ENCODE measurements at places on chromosomes 16 and 17. TPM values are rescaled to one million over a fixed set of nuclear protein-coding genes. Genes with fewer than 3 reads are reported as not detected.

DNA sequence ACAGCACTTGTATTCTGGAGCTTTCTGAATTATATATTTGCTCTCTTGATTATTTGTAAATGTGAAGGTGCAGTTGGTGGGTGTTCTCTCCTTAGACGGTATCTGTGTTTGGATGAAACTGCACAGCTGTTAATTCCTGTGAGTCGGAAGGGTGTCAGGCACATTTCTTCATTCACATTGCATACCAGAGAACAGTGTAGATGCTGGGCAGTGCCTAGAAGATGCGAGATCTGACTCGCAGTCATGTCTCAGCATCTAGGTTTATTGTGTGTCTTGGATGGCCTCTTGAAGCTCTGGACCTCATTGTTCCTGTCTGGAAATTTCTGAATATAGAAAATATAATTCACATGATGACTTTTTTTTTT, 61.2 kb downstream of the CLEC16A start:
- DNase-seq: no peak

- DNase-seq: peak; percentile 65
Measured at GRCh38 chr17:16329519-16330271, 23.6 kb downstream of the CENPV start.

GRCh38 chr17:10192972-10193371, 5.4 kb downstream of the GAS7 start:
- no peak for DNase-seq

DNA sequence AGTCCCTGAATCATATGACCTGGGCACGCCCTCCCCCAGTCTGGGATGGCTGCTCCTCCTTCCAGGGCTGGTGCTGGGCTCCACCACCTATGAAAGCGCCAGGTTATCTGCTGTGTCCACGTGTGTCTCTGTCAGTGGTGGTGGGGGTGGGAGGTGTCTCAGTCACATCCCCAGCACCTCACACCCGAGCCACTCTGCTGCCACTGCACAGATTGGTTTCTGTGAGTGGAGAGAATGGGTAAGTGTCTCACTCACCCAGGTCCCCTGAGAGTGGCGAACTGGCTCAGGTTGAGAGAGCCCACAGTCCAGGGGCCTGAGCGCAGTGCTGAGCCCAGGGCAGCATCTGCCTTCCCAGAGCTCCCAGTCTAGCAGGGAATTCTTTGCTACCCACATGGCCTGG, 79.0 kb downstream of the PLD6 start:
- no peak for DNase-seq

DNA sequence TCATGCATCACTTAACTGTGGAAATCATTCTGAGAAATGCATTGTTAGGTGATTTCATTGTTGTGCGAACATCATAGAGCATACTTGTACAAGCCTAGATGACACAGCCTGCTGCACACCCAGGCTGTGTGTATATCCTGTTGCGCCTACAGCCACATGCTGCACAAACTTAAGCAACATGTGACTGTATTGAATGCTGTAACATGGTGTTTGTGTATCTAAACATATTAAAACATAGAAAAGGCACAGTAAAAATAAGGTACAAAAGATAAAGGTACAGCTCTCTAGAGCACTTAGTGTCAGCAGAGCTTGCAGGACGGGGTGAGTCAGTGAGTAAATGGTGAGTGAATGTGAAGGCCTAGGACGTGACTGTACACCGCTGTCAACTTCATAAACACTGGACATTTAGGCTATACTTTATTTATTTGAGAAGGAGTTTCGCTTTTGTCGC, 11.9 kb downstream of the FOXK2 start:
- DNase-seq: no peak

DNA sequence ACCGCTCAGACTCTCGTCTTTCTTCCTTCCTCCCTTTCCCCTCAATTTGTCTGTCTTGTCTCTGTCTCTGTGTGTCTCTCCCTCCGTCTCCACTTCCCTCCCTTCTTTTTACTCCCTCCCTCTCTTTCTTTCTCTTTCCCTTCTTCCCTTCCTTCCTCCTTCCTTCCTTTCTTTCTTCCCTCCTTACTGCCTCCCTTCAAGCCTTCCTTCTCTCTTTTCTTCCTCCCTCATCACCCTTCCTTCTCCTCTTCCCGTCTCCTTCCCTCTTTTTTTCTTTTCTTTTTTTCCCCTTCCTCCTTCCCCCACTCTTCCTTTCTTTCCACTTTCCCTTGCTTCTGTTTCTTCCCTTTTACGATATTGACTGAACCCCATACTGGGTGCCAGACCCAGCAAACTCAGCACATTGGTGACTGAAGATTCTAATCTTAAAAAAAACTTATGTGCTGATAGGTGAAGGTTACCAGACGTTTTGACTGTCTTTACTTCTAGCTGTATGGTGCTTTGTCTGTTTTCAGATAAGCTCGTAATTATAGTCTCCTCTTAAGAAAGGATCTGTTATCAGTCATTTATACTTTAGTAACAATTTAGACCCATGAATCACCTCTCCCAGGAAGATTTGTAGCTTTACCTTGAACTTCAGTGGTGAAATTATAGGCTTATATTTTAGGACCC, 481 bp upstream of the BRD7 start:
- no peak for DNase-seq

DNA sequence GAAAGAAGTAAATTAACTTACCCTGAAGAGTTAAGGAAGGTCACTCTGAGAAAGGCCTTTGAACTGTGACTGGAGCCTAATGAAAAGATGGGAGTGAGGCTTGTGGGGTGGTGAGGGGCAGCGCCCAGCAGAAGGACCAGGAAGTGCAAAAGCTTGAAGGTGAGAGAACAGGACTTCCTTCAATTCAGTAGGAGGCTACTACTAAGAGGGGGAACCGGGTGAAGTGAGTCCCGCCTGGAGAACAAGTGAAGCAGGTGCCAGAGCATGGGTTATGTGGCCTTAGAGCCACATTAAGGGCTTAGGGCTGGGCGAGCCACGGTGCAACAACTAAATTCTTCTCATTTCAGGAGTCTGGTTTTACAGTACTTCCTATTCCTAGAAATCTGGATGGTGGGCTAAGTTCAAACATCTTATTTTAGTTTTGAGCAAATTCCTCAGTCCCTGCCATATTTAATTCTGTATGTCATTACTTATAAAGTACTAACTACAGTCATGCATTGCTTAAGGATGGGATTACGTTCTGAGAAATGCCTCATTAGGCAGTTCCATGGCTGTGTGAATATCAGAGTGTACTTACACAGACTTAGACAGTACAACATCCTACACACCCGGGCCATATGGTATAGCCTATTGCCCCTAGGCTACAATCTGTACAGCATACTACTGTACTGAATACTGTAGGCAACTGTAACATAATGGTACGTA, 5.1 kb downstream of the CFAP20 start:
- no peak for DNase-seq

GRCh38 chr16:30649725-30650368, 913 bp upstream of the PRR14 start:
- DNase-seq: no peak

DNA sequence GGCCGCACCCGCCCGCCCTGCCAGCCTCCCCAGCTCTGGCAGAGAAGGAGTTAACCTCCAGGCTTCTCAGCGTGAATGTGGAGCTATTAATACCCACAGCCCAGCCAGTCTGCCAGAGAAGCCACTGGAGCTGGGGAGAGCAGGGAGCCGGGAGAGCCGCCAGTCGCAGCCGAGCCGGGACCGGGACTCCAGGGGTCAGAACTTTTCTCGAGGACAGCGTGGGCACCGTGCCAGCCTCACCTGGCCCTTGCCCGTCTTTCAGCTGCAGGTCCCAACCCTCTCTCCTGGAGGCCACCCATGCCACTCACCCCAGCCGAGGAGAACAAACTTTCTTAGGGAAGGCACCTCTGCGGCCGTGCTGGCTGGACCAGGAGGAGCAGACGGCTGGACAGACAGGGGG, 33.8 kb upstream of the SBK1 start:
- DNase-seq: no peak

DNA sequence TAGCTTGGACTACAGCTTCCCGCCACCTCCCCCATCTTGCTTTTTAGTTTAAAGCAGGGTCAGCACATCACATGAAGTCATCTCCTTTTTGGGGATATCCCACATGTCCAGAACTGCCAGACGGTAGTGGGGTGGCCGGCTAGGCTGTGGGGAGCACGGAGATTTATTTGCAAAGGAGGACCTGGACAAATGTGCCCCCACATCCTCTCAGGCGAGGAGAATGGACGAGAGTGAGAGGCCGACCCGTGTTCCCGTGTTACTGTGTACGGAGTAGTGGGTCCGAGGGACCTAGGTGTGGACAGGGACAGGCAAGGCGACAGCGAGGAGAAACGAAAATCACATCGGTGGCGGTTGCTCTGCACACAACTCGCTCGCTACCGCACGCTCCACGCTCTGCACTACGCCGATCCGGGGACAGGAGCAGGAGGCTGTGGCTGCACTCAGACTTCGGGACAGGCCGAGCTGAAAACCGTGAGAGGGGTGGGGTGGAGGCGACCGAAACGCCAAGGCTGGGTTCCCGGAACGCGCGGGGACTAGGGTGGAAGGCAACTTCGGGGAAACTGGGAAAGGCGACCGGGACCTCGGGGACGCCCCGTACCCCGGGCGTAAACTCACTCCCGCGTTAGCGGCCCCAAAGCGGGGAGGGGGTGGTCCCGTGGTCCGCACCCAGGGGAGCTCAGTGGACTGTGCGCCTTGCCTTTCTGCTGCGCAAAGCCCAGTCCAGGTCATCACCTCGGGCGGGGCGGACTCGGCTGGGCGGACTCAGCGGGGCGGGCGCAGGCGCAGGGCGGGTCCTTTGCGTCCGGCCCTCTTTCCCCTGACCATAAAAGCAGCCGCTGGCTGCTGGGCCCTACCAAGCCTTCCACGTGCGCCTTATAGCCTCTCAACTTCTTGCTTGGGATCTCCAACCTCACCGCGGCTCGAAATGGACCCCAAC, at the start of gene MT1A:
MT1A (plus strand) TSS at position 853 of the 937 bp plus-strand sequence; CDS start at position 926, 73 bp downstream.
- DNase-seq: peak; percentile 50

TMEM132E gene
- not detected for total RNA-seq

GNG13 gene
- total RNA-seq: not detected

NFATC2IP gene
- 11.2 TPM for total RNA-seq

ACSF3 gene
- 5.2 TPM for total RNA-seq
